ENCODE measurements at places on chromosomes 6 and 20.

DNA sequence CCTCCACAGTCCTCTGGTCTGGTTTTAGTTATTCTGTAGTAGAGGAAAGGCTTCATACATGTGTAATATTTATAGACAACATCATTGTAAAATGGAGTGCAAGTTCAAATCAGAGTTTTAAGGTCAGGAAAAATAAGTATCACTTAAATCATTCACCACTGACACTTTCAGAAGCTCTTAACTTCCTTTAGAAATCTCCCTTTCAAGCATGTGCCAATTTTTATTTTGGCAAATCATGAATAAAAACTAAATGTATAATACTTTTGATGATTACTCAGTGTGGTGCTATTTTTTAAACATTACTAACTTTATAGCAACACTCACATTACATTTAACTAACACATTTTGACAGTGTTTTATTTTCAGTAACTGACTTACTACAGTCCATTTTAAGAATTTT lies 112.2 kb downstream of the OGFRL1 start:
- no peak for DNase-seq

GRCh38 chr6:67736161-67736560 lies 898.9 kb upstream of the ADGRB3 start:
- no peak for DNase-seq

DNA sequence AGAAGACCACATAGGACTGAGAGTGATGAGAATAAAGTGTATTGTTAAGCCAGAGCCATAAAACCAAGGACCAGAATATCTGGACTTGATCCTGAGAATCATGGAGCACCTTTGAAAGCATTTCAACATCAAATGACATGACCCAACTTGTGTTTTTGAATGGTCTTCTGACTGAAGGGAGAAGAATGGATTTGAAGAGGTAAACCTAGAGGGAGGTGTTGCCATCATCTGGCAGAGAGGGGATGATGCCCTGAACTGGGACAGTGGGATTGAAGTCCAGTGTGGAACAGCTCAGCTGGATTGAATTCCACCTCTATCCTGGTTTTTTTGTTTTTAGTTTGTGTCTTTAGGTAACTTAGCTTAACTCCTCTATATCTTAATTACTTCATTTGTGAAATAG lies 570.0 kb downstream of the TBC1D32 start:
- DNase-seq: no peak

DNA sequence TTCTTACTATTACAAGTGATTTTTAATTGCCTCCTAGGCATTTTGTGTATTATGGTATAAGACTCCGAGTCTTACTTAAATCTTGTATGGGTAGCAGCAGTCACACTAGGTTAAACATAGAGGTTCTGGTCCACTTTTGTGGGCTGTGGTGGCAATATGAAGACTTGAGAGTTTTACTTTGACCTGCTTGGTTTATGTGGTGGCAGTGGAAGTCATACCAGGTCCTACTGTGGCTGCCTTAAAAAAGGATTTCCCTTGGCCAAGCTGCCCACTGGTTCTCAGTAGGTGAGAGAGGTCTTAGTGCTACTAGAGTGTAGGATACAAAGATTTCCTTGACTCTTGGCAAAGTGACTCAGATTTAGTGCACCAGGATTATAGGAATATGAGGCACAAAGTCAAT lies 44.2 kb upstream of the NKAIN2 start:
- DNase-seq: no peak

- no peak for DNase-seq
Observed at GRCh38 chr6:72952808-72953630, 272.3 kb downstream of the KHDC1L start.

DNA sequence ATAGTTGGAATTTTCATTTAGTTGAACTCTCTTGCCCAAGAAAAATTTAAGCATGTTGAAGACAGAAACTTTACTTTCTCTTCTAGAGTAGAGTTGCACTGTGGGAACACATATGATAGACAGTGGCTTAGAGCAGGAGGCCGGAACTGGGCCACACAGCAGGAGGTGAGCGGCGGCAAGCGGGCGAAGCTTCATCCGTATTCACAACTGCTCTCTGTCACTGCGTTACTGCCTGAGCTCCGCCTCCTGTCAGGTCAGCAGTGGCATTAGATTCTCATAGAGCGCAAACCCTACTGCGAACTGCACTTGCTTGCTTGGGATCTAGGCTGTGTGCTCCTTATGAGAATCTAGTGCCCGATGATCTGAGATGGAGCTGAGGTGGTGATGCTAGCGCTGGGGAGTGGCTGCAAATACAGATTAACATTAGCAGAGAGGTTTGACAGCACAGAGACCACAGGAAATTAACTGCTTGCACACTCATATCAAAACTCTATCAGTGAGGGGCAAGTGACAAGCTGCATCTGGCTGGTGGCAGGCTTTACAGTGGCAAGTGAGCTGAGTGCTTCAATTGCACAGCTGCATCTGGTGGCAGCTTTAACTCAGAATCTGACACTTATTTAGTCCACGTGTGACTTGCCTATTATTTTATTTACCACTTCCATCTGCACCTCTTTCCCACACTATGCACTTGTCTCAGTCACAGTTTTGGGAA lies 174.9 kb upstream of the C6orf118 start:
- DNase-seq: no peak

Measured in stimulated activated CD8-positive, alpha-beta memory T cell treated with anti-CD3 and anti-CD28 coated beads, Interleukin-4, amount 100 ng/mL, for 1 hour (primary cell).